ENCODE measurements at places on chromosomes 11 and 22.

DNA sequence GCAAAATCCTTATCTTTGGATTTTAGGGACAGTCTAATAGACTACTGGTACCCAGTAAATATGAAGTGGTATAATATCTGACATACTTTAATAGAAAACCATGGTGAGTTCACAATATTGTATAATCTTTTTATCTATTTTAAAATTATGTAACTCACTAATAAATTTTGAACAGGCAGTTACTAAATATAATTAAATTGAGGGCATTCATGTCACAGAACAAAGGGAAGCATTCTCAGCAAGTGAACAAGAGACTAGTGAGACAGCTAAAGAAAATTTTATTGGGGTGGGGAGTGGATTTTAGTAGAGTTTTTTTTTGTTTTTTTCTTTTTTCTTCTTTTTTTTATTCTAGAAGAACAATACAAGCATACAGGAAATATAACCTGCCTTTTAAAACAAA, 55.0 kb downstream of the DNAJC24 start:
- no peak for DNase-seq

GRCh38 chr11:35501776-35502175, 23.6 kb downstream of the PAMR1 start:
- DNase-seq, result no peak

- no peak for DNase-seq
These were observed 102.6 kb downstream of the CASP12 start for GRCh38 chr11:104795501-104796213.

- no peak for DNase-seq
These were observed 52.0 kb downstream of the CASP12 start for GRCh38 chr11:104846216-104846615.

DNA sequence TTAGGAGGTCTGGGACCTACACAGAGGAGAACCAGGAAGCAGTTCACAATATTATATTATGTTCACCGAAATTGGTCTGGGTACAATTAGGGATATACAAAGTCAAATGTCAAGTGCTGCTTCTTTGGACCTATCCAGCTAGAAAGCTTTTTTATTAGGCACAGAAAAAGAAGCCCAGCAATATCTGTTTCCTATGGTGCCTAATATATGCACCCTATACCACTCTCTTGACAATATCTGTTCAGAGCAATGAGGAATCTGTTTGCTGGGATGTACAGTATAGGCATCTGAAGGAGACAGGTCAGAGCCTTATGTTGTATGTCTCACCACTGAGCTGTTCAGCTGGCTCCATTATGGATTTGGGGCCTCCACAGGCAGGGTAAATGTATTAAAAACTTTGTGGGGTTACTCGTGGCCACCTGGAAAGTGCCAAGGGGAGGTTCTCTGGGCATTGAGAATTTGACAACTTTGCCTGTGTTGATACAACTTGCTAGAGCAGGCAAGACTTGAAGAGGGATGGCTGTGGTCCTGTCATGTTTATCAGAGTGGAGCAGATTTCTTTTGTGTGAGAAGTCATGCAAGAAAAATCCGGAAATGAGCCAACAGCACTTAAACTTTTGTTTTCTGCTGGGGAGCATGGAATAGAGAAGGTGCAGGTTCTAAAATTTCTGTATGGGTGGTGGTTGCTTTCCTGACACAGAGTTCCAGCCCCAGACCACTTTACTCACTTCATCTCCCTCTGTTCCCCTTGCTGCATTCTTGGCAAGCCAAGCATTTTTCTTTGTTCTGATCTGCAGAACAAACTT, 10.1 kb downstream of the STIM1 start:
- DNase-seq, result no peak

GRCh38 chr11:134441281-134441680, 29.2 kb upstream of the B3GAT1 start:
- DNase-seq, result no peak

DNA sequence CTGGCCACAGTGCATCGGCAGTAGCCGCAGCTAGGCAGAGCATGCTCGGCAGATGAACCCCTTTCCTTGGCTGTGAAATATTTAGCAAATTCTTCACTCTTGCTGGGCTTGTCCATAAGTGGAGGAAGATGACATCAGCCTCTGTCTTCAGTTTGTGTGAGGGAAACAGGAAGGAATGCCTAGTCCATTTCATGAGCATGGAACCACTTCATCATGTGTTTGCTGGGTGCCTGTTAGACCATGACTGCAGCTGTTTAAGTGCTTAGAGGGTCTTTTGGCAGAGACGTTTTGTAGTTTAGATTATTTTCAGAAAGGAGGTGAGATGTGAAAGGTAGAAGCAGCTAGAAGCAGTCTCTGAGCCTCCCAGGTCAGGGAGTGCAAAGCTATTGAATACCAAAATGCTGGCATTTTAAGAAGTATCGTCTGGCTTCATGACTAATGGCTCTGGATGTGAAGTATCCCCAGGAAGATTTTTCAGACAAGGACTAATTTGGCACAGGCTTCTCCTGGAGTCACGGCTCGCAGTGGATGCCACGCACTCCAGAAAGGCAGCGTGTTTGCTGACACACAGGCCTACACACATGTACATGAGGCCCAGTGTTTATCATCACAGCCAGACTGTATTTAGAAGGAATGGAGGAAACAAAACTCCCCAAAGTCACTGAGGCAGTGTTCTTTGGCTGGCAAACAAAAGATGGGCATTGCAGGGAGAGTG, 43.1 kb upstream of the GRAMD1B start:
- no peak for DNase-seq

DNA sequence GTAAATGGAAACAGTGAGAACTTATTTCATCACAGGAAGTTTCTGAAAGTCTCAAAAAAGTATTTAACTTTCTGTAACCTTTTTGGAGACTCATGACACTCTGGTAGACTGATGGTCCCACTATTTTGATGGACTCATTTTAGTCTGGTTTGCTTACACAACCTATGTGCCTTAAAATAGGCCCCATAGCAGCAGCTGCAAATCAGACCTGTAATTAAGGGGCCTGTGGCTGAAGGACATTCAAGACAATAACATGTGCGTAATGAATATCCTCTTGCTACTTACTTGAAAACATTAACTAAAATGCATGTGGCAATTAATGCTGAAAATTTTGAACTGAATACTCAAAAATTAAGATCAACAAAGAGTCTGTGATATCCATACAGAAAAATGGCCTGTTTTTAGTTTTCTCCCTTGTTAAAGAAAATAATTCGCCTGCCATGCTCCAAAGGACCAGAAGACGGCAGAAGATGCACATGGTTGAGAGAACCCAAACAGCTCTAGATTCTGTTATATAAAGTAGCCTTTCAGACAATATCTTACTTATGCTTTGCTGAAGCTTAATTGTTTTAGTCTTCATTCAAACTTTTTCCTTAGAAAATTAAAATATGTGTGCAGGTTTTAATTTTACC, 568.5 kb downstream of the KCNA4 start:
- no peak for DNase-seq

DNA sequence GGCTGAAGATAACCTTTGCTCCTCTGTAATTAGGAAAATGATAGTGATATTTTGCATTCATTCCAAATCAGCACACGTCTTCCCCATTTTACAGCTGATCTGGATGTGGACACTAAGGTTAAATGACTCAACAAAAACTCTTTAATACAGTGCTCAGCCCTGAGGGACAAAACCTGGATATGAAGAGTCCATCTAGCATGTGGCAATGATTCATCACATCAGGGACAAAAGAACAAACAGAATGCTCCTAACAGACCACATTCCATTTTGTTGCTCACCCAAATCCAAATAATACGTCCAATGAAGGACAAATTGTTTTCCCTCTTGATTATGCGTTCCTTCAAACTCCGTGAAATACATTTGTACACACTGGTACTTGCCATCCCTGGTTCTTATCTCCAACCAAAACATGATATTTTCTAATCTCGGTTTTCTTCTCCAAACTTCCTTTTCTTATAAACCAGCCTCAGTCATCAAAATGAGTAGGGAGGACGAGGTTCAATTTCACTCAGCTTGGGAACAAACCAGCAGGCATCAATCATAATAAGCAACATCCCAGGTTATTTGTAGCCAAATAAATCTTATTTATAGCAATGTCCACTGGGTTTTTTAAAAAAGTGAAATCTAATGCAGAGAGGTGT, 53.7 kb upstream of the MTMR2 start:
- DNase-seq, result no peak

- DNase-seq, result no peak
These were observed 35.4 kb upstream of the NRIP3 start for GRCh38 chr11:9039198-9039597.

- no peak for DNase-seq
These were observed 9.5 kb downstream of the OR5P2 start for GRCh38 chr11:7787239-7787638.

DNA sequence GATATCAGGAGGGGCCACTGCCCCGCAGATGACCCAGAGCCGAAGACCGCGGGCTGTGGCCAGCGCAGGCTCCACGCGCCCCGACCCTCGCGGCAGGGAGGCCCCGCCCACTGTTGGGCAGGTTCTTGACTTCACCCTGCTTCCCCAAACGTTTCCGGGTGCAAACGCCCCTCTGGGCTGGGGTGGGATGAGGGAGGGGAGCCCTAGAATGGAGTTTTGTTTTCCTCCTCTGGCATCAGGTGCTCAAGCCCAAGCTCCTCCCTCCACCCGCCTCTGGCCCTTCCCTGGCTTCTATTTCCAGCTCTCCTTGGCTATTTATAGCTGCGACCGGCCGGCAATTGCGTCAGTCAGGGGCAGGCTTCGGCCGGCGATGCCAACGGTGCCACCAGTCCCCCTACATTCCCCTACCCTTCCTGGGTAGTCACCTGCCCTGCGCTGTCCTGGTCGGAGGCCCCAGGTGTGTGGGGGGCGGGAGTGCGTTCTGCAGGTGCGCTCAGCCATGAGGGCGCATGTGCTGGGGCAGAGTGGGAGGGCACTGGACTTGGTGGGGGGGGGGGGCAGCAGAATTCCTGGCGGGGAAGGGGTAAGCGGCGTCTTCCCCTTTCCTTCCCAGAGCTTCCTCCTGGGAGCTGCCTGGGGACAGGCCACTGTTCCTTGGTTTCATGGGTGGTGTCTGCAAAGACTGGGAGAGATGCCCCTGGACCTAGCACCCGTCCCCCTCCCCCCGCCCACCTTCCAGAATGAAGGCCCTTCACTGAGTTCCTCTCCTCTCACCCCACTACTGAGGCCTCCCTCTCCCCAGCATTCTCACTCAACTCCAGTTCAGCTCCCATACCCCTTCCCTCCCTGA, 23.6 kb downstream of the DUSP8 start:
- no peak for DNase-seq

DNA sequence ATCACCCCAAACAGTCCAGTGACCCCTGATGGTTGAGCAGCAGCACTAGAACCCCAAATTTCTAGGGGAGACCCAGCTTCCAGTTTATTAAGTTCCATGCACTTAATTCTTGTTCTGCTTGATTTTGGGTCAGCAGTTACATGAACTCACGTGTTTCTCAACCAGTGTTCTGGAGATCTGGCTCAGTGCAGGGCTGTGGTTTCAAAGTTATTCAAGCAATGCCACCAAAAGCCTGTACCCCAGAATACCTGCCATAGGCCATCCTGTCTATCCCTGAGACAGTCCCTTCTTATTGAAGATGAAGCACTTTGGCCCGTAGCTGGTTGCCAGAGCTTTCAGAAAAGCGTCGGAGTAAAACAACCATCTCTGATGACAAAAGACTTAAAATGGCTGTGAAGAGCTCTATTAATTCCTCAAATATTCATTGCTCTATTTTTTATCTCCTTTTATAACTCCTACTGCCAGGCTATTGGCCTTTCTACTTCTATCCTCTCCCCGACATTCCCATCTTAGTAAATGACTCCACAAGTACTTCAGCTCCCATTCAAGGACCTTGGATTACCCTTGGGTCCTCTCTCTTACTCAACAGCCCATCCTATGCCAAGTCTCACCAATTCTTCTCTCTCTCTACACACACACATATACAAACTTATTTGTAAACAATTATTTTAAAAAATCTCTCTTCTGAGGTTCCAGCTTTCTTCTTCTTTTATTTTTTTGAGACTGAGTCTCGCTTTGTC, 18.0 kb upstream of the VPREB1 start:
- DNase-seq, result no peak

GRCh38 chr11:74778581-74778980, 29.9 kb downstream of the RNF169 start:
- DNase-seq, result no peak

DNA sequence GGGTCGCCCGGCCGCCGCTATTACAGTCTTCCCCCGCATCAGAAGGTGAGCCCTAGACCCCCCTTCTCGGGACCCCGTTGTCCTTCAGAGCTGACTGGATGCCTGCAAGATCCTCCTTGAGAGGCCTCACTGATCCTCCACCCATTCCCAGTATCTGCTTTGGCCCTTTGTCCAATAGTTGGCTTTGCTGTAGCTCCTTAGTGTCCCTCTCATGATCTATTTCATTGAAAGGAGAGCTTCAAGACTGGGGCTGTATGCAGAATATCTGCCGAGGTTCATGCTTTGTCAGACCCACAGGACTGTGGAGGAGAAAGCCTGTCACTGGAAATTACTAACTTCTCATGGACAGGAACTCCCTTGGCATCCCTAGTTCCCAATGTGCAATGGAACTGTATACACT, 499 bp downstream of the DLAT start:
- no peak for DNase-seq

GRCh38 chr11:63843041-63843440, 4.1 kb downstream of the MARK2 start:
- no peak for DNase-seq

DNA sequence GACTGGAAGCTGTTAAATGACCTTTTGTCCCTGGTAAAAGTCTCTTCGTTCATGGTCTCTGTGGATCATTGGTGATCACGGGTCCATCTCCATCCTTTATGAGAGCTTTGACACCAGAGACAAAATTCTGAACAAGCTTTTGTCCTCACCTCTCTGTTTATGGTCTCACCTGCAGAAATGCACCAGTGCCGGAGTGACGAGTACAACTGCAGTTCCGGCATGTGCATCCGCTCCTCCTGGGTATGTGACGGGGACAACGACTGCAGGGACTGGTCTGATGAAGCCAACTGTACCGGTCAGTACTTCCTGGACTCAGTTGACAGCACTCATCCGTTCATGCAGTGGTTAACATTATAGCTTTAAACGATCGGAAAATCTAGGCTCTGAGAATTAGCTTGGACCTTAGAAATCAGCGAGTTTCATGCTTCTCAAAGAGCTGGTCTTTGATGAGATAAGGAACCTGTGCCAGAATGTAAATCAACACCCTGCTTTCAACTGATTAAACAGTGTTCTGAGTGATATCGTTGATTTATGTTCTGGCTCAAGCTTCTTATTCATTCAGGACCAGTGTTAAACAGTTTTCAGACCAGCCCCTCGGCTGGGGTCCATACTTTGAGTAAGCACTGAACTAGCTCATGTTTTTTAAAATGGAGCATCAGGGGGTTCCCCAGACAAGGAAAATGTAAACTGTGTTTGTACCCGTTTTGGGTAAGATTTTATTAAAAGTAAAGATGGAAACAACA, 124.5 kb upstream of the SORL1-AS1 start:
- DNase-seq, result no peak

DNA sequence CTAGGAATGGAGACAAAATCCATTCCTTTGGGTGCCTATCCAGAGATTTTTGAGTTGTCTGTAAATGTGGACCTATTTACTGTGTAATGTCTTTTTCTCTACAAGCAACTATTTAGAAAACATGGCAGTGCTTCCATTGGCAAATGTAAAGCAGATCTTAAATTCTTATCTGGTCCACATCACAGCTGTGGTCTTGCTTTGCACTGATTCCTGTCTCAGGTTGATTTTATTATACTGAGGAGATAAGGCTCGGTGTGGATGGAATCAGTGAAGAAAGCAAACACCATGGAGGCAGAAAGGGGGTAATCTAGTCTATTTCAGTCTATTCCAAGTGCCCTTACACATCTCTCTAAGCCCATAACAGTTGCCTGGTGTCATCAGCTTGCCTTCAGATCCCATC, 160.5 kb downstream of the NCAM1 start:
- DNase-seq, result no peak

All from activated CD4-positive, alpha-beta T cell treated with anti-CD3 and anti-CD28 coated beads for 24 hours (primary cell).